DMS79 treated with DMSO at 0.1 percent for 48 hours (cell line): ENCODE measurements at places on chromosomes 4 and X.

- DNase-seq: no peak
These were observed 85.4 kb downstream of the WFS1 start for GRCh38 chr4:6355052-6355451.

DNA sequence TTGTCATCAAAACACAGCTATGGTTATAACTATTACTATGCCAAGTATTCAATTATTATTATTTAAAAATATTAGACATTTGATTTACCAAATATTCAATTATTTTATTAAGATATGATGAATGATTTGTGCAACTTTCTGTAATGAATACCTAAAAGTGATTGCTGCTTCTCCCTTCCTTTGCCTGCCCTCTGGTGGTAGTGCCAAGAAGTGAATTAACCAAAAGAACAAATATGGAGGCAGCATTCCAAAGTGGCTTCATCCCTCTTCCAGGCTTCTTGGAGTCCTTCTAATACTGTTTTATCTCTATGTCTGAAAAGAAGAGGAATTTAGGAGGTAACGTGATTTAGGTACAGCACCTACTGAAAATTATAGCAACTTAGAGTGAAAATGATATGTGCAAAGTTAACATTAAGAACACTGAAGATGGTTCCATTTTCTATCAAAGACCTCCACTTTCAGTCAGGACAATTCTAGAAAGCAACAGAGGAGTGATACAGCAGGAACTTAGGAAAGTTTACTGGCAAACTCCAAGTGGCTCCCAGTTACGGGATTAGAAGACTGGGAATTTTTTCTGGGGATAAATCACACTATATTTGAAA, 43.0 kb downstream of the ENPEP start:
- no peak for DNase-seq

DNA sequence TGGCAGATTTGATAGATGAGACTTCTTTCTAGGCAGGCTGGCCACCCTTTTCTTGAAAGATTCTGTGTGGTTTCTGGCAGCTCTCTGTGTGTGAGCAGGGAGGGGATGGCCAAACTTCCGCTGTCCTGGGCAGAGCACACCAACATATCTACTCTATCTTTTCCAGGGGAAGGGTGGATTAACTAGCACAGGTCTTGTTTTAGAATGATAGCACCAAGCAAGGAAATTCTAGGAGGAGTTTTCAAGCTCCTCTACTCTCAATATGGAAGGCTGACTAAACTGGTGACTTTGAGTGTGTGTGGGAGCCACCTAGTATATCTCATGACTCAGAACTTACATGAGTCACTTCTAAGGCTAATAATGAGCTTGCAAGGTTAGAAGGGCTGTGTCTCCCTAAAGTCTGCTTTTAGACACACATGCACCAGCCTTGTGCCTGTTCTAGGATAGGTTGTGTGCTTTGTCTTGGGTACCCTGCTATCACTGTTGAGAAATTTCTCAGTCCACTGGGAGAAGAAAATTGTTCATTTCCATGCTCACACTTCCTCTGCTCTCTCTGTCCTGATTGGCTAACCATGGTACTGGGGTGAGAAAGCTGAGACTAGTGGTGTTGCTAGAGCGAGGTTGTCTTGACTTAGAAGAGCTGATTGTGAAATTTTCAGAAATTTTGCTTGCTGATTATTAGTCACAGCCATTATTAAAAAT, 72.9 kb downstream of the YIPF6 start:
- DNase-seq: no peak

DNA sequence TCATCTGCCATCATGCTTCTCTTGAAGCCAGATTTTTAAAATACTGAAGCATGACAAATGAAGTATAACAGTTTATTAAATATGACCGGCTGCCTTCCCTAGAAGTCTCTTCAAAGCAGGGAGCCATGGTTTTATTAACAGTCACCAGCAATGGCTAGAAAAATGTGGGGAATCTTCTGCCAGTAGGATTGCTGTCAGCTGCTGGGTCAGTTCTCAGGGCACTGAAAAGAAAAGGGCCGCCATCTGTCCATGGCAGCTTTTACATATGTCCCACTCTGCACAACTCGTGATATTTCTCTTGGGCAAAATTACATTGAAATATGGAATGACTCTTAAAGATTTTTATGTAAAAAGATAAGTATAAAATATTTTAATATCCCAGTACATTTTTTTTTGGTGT, 2.8 kb downstream of the CCNG2 start:
- no peak for DNase-seq

GRCh38 chr4:58560736-58561135, 1450.6 kb upstream of the IGFBP7 start:
- DNase-seq: no peak

- no peak for DNase-seq
These were observed 20.8 kb downstream of the CLCN4 start for GRCh38 chrX:10177601-10178000.

GRCh38 chr4:57777876-57778275, 667.7 kb upstream of the IGFBP7 start:
- DNase-seq: no peak

- no peak for DNase-seq
These were observed 104.7 kb downstream of the NCAPG start for GRCh38 chr4:17915439-17915838.

GRCh38 chrX:142249721-142250120, 44.6 kb upstream of the MAGEC2 start:
- no peak for DNase-seq

- peak; percentile 2 for DNase-seq
These were observed 1476.1 kb upstream of the TENM3 start for GRCh38 chr4:180766944-180767729.

DNA sequence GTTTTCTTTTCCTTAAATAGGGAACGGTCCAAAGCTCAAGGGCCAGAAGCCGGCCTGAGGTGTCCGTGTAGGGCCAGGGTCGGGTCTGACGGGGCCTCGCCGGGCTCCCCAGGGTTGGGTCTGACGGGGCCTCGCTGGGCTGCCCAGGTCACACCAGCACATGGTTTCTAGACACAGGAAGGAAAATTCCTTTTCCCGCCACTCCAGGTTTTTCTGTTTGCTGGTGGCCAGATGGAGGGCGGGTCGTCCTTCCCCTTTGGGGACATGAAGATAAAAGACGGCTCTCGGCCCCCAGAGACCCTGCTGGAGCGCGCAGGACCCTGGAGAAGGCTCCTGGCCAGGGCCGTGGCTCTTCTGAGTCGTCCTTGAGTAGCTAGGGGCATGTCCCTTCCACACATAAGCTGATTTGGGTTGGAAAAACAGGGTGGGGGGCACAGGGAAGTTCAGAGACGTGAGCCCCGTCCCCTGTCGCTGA, 35.1 kb downstream of the PIGG start:
- DNase-seq: no peak

DNA sequence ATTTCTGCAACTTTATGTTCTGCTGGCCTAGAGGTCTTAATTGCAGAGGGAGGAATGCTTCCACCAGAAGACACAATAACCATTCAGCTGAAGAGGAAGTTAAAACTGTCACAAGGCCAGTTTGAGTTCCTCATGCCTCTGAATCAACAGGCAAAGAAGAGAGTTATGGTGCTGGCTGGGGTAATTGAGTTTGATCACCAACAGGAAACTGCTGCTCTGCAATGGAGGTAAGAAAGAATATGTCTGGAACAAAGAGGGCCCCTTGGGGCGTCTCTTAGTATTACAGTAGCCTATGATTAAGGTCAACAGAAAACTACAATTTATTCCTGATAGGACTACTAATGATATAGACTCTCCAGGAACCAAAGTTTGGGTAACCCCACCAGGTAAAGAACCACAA, 744.0 kb downstream of the FSTL5 start:
- DNase-seq: no peak
